ENCODE measurements at places on chromosomes 16 and 17. TPM values are rescaled to one million over a fixed set of nuclear protein-coding genes. Genes with fewer than 3 reads are reported as not detected.

DNA sequence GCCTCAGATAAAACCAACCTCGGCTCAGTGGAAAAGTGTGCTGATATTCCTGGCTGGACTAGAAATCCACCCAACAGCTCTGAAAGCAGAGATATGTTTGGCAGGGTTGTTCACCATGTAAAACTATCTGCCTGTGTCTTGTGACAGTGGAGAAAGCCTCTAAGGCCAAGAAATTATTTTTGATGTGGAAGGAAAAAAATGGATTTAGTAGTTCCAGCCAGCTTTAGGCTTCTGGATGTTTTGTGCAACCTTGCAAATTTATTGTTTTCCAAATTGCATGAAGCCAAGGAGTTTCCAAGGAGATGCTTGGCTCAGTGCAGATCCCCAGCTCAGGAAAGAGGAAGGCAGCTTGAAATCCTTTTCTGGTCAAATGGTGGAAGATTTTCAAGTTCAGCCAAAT lies 31.6 kb downstream of the TEKT5 start:
- no peak for DNase-seq

- peak; percentile 33 for DNase-seq
Measured at GRCh38 chr17:1644493-1645206, 882 bp downstream of the SCARF1 start.

The C17orf100 gene
- 1.2 TPM for total RNA-seq

GRCh38 chr17:73901249-73901648 lies 257.0 kb upstream of the SDK2 start:
- no peak for DNase-seq

- no peak for DNase-seq
Measured at GRCh38 chr16:87542531-87543102, 49.8 kb upstream of the ZCCHC14 start.

DNA sequence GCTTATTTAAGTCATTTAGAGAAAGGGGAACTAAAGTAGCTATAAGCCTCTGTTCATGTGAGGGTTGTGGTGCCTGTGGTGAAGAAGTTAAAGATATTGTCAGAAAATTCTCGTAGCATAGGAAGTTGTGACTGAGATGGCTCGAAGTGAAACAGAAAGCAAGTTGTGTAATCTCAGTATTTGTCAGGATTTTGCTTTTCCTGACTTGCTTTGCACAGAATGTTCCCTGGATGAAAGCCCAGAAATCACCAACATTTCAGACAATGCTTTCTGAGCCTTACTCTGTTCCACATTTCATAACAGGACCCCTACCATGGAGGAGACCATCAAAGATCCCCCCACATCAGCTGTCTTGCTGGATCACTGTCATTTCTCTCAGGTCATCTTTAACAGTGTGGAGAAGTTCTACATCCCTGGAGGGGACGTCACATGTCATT lies 10.6 kb downstream of the CALCOCO2 start:
- DNase-seq, result peak; percentile 46

GRCh38 chr16:79902351-79902750 lies 301.8 kb upstream of the MAF start:
- no peak for DNase-seq

DNA sequence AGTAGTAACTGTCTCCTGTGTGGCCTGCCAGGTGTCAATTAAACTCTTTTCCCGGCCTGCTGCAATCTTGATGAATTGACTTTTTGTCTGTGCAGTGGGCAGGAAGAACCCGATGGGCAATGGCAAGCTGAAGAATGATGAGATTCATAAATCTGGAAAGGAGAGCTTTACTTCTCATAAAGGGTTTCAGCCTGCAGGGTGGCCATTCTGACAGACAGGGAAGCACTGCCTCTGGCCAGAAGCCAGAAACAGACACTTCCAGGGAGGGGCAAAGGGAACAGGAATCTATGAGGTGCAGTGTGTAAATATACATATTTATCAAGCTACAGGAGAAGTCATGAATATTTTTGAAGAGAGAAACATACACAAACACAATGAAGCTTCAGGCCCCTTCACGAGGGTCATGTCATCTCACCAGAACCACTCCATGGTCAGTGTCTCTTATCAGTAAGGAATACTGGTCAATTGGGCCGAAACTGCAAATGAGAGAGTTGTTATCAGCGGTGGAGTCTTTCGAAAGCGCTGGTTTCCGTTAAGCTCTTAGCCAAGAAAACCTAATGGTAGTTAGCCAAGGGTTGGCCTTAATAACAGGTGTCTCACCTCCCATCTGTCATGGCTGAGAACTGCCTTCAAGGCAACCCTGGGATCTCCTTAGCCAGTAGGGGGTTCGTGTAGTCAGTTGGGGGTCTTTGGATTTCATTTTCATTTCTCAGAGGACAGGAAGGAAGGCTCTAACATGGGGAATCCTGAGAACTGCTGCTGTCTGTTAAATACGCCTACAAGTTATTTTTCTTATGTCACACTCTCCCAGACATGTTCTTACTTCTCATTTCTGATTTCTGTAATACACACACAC lies 1.2 kb upstream of the NARF start:
- no peak for DNase-seq

The GDE1 gene
- total RNA-seq, result 82.2 TPM

The HSPB9 gene
- total RNA-seq, result not detected

The KCNJ16 gene
- not detected for total RNA-seq

DNA sequence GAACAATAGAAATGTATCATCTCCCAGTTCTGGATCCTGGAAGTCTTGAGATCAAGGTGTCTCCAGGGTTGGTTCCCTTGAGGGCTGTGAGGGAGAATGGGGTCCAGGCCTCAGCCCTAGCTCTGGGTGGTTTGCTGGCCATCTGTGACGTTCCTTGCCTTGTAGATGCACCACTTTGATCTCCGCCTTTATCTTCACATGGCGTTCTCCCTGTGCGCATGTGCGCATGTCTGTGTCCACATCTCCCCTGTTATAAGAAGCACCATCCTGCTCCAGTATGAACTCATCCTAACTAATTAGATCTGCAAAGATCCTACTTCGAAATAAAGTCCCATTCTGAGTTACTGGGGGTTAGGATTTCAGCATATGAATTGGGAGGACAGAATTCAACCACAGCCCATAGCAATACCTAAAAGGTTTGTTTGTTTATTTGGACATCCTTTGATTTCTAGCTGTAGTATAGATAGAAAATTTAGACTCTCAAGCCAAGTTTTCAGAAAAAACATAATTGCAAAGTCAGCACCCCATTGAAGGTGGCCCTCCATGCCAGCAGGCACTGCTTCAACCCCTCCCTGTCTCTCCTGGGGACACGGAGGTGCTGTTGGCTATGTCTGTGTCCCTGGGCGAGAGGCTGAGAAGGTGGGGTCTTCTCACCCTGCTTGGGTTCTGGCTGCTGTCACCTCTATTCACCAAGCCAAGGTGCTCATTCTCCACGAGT lies 2.8 kb upstream of the TMEM238L start:
- no peak for DNase-seq

GRCh38 chr16:86882586-86883280 lies 304.4 kb downstream of the FOXL1 start:
- DNase-seq, result peak; percentile 52

GRCh38 chr16:47774661-47775060 lies 313.5 kb downstream of the PHKB start:
- peak; percentile 13 for DNase-seq

The IL21R gene
- total RNA-seq, result 1.8 TPM

GRCh38 chr17:74334393-74335039 lies 8.5 kb downstream of the KIF19 start:
- no peak for DNase-seq

- no peak for DNase-seq
Measured at GRCh38 chr16:63628812-63629211, 1493.1 kb downstream of the CDH11 start.

The KRT13 gene
- not detected for total RNA-seq

- no peak for DNase-seq
Measured at GRCh38 chr16:56414366-56414765, 11.0 kb downstream of the AMFR start.

The SLC9A5 gene
- 4.4 TPM for total RNA-seq

GRCh38 chr17:10316801-10317542 lies 55.8 kb downstream of the MYH13 start:
- DNase-seq, result peak; percentile 65

- no peak for DNase-seq
Measured at GRCh38 chr16:6863135-6863534, 469.5 kb upstream of the RBFOX1 start.

The RAB26 gene
- 0.75 TPM for total RNA-seq

DNA sequence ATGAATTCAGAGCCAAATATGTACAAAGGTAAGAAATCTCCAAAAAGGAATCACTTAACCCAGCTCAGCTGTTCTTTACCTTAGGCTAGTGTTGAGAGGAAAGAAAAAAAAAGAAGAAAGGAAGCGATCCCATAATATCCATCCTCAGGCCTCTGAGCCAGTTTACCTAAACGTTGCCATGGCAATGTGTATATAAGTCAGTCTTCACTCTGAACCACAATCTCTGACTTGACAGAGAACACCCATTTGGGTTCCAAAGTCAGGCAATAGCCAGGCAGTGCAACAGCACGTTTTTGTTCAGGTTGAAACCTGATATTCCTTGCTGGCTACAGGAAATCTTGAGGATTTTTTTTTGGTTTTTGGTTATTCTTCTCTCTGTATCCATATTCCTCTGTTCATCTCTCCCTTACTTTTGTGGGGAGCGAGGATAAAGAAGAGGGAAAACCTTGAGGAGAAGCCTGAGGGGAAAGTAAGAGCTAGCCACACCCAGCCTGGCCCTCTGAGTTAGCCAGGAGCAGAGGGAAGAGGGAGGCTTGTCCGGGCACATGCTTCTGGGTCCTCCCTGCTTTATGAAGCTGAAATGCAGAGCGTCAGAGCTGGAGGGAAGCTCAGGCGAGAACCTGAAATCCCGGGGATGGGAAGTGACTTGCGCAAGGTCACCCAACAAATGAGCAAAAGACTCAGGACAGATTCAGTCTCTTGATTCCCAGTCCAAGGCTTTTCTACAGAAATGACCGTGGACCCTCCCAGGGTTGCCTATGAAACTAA lies 152.7 kb downstream of the SOX9 start:
- no peak for DNase-seq

DNA sequence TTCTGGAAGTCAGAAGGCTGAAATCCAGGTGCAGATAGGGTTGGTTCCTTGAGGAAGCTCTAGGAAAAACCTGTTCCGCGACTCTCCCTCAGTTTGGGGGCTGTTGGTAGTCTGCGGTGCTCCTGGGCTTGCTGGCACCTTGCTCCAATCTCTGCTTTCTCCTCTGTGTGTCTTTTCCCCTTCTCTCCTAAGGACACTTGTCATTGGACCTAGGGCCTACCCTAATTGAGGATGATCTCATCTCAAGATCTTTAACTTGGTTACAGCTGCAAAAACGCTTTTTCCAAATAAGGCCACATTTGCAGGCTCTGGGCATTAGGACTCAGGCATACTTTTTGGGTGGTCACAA lies 12.9 kb upstream of the CACNG4 start:
- DNase-seq, result no peak

The PNMT gene
- total RNA-seq, result not detected

DNA sequence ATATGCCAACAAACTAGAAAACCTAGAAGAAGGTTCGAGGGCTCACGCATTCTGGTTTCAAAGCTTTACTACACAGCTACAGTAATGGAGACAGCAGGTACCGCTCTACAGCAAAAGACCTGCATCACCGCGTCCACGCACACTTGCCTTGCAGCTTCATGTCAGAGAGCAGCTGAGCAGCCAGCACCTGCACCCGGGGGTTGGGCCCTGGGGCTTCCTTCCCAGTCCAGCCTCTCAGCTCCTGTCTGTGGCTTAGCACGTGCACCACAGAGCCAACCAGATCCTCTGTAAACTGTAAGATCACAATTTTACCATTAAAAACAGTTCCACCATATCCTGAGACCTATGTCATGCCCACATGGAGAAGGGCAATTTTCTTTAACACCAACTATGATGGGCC lies 15.3 kb downstream of the MEAK7 start:
- no peak for DNase-seq

DNA sequence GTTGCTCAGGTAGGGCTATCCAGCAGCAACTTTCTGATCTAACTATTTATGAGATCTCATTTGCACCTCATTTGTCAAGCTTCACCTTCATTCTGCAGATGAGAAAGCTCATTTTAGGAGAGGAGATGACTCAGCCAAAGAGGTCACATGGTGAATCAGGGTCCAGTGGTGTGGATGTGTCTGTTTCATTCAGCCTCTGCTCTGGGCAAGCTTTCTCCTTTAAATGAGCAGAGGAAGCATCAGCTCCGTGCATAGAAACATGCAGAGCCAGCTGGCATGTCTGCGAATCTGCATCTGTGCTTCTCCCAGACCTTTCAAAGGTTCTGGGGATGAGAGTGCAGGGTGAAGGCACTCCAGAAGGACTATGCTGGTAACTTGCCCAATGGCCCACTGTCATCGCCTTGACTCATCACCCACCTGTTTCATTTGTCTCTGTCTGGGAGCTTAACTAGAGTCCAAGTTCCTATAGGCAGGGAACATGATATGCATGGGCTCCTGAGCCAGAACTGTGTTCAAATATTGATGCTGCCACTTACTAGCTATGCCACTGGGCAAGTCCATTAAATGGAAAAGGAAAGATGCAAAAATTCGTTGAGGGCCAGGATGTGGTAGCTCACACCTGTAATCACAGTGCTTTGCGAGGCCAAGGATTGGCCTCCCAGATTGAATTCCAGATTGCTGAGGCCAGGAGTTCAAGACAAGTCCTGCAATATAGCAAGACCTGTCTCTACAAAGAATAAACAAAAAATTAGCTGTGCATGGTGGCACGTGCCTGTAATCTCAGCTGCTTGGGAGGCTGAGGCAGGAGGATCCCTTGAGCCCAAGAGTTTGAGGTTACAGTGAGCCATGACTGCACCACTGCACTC lies 67.1 kb upstream of the NLK start:
- DNase-seq, result peak; percentile 18

GRCh38 chr17:76104896-76105231 lies 1.3 kb upstream of the EXOC7 start:
- no peak for DNase-seq
